Left kidney (tissue), 8 donors: ENCODE measurements at places on chromosomes 13 and 19. TPM values are rescaled to one million over a fixed set of nuclear protein-coding genes. Genes with fewer than 3 reads are reported as not detected.

The ADGRE3 gene
- polyA plus RNA-seq = not detected

The ZNF382 gene
- 10.9 TPM for polyA plus RNA-seq

The CLIP3 gene
- polyA plus RNA-seq = 55.9 TPM

The DIAPH3 gene
- polyA plus RNA-seq = 16.9 TPM

The ZNF582 gene
- 14.8 TPM for polyA plus RNA-seq

The ZNF729 gene
- polyA plus RNA-seq = 0.91 TPM
